ENCODE measurements at places on chromosomes 4 and X.

DNA sequence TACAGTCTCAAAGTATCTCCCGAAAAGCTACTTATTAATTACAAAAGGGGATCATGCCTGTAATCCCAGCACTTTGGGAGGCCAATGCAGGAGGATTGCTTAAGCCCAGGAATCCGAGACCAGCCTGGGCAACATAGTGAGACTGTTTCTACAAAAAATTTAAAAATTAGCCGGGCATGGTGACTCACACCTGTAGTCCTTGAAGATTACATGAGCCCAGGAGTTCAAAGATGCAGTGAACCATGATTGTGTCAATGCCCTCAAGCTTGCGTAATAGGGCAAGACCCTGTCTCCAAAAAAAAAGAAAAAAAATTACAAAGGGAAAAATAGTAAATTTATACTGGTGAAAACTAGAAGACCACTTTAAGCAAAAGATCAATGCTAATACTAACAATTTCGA lies 3.3 kb upstream of the PORCN start:
- DNase-seq, result no peak

DNA sequence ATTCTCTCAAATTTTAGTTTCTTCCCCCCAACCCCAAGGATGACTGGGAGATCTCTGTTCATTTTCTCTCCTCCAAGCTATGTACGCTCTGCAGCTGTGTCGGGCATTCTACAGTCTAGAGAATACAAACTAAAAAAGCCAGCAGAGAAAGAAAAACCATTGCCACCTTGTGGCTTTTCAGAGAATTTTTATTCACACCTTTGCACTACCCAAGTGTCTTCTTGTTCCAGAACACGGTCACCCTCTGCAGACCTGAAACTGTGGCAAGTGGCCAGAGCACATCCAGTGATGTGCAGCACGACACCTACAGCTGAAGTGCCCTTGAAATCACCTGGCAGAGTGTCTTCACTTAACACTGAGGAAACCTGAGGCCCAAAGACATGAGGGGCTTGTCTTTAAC lies 68.6 kb downstream of the CHST7 start:
- no peak for DNase-seq

- no peak for DNase-seq
Observed at GRCh38 chr4:39718366-39719323, 20.7 kb downstream of the UBE2K start.

DNA sequence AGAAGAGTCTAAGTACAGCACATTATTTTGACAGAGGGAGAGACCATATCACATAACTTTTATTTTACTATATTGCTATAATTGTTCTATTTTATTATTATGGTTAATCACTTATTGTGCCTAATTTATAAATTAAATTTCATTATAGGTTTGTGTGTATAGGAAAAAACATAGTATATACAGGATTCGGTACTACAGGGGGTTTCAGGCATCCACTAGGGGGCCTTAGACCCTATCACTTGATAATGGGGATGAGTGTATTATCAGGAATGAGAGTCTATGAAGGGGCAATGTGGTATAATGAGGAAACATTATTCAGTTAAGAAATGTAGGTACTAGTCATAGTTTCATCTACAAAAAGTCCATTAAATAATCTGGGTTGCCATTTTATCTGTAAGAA lies 833.1 kb downstream of the C4orf33 start:
- no peak for DNase-seq

DNA sequence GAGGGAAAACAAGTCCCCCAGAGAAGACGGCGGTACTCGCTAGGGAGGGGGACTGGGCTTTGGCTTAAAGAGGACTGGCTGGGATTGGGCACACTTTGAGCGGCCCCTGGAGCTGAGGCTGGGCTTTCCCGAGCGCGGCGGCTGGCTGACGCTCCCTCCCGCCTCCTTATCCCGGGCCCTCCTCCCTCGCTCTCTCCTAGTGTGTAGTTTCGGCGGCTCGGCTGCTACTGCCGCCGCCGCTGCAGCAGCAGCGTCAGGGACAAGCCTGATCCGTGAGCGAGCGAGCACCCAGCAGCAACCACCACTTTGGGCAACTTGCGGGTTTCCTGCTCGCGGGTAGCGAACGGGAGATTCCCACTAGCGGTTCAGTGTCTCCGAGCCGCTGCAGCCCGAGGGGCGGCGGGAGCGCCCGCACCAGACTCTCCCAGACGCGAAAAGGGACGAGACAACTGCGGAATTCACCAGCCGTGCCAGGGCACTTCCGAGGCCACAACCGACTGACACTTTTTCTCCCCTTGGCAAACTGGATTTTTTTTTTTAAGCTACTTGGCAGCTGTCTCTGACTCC lies 632 bp upstream of the PCDH7 start:
- no peak for DNase-seq

- DNase-seq, result no peak
Observed at GRCh38 chrX:3777416-3777815, 64.0 kb upstream of the PRKX start.

GRCh38 chrX:13685126-13685763 lies 3.7 kb upstream of the RAB9A start:
- no peak for DNase-seq

- DNase-seq, result no peak
Observed at GRCh38 chr4:110005461-110006056, 92.9 kb downstream of the EGF start.

DNA sequence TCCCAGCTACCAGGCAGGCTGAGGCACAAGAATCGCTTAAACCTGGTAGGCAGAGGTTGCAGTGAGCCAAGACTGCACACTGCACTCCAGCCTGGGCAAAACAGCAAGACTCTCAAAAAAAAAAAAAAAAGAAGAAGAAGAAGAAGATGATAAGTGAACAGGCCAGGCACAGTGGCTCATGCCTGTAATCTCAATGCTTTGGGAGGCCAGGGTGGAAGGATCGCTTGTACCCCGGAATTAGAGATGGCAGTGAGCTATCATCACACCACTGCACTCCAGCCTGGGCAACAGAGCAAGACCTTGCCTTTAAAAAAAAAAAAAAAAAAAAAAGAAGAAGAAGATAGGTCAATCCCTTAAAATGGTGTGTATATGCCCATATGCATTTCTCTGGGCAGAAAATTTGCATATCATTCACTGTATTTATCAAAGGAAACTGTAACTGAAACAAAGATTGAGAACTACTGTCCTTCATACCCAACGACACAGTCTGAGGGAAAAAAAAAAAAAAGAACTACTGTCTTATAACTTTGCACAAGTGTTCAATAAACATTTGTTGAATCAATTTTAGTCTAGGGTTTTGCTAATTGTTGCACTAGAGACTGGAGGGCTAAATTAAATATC lies 2.3 kb downstream of the RFC1 start:
- DNase-seq, result no peak

DNA sequence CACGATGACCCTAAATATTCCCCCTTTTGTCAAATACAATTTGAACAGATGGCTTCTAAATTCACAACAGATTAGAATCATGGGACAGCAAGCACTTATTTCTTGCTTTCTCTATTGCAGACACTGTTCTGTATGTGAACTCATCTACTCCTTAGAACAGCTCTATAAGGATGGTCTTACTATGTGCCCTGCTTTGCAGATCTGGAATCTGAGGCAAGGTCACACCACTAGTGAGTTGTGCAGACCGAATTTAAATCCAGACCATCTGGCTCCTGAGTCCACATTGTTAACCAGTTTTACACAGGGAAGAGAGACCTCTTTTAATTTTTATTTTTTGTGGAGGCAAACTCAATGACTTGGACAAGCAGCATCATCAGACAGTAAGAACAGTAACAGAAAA lies 50.2 kb downstream of the GPRIN3 start:
- no peak for DNase-seq

DNA sequence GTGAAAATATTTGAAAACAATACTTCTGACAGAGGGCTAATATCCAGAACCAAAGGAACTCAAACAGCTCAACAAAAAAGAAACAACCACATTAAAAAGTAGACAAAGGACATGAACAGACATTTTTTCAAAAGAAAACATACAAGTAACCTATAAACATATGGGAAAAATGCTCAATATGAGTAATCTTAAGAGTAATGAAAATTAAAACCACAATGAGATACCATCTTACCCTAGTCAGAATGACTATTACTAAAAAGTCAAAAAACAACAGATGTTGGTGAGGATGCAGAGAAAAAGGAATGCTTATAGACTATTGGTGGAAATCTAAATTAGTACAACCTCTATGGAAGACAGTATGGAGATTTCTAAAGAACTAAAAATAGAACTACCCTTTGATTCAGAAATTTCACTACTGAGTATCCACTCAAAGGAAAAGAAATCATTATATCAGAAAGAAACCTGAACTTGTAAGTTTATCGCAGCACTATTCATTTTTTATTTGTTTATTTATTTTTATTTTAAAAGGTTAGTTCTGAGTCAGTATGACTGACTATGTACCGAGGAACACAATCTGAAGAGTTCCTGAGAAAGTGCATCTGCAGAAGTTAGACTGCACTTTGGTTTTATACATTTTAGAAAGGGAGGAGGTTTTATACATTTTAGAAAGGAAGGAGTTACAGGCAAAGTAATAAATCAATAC lies 231.3 kb downstream of the INPP4B start:
- no peak for DNase-seq

DNA sequence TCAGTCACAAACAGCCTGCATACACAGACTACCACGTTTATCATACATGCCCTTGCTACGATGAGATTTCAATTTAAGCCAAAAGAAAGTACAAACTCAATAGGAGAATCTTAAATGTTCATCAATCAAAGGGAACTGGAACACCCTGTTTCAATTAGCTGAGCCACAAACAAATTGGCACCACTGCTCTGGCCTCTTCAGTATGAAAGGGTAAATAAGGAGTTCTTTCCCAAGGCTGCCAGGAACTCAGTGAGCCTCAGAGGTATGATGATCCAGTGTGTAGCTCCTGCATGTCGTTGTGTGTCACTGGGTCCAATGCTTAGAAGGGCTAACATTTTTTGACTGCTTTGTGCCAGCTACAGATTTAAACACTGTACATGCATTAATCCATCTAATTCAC lies 5.4 kb downstream of the RNF150 start:
- DNase-seq, result no peak

- no peak for DNase-seq
Observed at GRCh38 chr4:145266881-145267280, 86.5 kb upstream of the OTUD4 start.

DNA sequence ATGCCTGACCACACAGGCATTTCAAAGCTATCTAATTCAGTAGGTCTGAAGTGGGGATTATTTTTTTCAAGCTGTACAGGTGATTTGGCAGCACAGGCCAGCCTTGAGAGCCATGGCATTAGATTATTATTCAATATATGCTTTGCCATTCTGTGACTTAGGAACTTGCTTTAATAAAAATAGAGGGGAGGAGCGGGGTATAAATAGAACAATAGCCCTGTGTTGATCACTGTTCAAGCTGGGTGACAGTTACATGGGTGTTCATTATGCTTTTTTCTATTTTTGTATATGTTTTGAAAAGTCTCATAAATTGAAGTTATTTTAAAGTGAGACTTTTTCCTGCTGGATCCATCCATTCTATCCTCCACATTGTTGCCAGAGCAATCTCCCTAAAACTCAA lies 20.3 kb downstream of the HUWE1 start:
- no peak for DNase-seq

DNA sequence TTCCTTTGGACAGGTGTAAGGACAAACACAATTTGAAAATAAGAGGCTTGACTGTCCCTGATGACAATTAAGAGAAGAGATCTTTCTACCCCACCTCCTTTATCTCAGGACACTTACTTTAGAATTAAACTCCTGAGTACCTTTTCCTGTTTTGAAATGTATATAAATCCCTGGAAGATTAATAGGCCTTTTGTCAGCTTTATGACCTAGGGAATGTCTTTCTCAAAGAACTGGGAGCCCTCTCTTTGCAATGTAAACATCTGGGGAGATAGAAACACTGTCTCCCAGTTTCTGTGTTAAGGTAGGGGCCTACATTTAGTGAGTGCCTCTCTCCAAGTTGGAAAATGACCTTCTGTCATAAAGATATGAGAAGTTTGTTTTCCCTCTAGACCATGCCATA lies 31.7 kb downstream of the AGA start:
- DNase-seq, result no peak

DNA sequence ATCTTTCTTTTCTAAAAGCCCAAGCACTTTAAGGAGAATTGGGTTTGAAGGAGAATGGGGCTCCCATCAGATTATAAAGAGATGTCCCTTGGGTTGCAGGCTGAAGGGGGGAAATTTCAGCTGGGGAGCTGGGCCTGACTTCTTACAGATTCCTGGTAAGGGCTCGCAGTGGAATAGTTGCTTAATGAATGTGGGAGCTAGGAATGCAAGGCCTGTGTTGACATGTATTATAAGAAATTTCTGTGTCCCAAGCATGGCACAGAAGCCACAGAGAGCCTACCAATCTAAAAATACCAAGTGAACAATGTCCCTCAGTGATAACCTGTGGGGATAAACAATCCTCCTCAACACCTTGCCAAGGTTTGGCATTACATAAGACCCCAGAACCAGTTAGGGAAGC lies 39.3 kb upstream of the WNK3 start:
- DNase-seq, result no peak

GRCh38 chrX:110181459-110182137 lies 136.3 kb downstream of the AMMECR1 start:
- no peak for DNase-seq

GRCh38 chr4:17398035-17398434 lies 113.9 kb downstream of the QDPR start:
- DNase-seq, result no peak

DNA sequence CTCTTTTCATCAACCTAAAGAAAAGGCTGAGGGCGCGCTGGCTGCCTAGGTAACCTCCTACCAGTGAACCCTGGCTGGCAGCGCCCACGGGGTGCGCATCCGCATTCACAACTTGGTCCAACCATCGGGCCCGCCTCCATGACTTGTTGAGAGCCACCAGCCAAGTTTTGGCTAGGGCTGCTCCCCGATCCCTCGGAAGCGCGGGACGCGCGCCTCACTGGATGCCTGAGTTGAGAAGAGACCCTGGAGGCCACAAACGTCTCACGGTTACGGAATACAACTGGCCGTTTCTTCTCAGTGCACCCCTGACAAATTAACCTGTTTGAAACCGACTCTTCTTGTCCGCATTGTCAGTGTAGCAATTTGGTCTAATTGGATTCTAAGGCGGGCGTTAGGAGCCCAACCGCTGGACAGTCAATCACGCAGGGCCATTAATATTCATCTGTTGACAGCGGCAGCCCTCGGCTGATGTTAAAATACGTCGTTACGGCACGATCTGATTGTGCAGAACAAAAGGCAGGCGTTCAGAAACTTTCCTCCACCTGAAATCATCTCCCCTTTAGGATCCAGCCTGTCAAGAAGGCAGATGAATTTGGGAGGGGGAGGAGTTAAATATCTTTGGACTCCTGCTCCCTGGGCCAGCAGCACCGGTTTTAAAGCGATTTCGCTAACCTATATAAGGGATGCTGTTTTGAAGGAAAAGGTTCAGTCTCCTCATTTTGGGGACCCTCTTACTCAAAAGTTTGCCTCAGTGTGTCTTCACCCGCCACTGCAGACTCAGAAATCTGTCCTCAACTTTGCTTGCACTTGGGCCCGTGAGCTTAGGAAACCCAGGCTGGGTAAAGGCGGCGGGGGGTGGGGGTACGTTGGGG lies 1.2 kb downstream of the GPC3 start:
- no peak for DNase-seq

DNA sequence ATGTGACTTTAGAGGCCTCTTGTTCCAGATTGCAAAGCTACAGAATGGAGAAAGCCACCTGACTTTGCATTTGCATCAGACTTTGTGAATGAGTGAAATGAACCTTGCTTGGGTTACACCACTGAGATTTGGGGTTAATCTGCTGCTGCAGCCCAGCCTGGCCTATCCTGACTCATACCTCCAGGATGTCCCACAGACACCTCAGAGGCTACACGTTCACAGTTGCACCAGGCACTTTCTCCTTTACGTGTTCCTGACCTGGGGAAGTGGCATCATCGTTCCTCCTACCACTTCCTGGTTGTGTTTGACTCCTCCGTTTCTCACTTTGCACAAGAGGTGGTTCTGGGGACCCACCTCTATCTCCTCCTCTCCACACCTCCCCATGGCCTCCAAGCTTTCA lies 9.2 kb upstream of the SORCS2 start:
- DNase-seq, result no peak

Measured in CMK (cell line).